ENCODE measurements at places on chromosomes 7 and 10.
A peak's percentile ranks its signal among the peaks of the same experiment; 100 is the strongest.

DNA sequence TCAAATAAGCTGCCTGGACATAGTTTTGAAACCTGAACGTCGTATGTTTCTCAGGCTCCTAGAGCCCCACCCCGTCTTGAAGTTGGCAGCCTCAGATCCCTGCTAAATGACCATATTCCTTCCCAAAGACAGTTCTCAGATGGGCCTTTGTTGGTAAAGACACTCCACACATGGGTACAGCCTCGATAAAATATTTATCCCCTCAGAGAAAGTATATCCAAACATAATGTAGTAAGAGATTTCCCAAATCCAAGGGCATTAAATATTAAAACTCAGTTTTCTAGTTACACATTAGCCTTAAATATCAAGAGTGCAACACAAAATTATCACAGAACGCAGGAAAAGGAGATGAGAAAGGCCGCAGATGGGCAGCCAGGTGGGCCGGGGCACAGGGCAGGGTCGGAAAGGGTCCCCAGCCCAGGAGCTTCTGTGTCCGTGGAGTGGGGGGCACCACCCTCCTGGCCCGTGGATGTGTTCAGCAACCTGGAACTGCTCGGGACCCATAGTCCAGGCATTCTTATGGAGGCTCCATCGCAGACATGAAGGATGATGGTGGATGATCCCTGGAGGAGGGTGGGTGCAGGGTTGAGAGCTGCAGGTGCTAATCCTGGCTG is 1.5 kb upstream of the CFAP46 start:
- H3K4me3 ChIP-seq = no peak overlapping the region
- H3K27me3 ChIP-seq = no peaks in the 10 kb centered on the region
- H3K36me3 ChIP-seq = no peaks in the 10 kb centered on the region
- no peak for DNase-seq
- H3K4me1 ChIP-seq = no peaks in the 10 kb centered on the region

DNA sequence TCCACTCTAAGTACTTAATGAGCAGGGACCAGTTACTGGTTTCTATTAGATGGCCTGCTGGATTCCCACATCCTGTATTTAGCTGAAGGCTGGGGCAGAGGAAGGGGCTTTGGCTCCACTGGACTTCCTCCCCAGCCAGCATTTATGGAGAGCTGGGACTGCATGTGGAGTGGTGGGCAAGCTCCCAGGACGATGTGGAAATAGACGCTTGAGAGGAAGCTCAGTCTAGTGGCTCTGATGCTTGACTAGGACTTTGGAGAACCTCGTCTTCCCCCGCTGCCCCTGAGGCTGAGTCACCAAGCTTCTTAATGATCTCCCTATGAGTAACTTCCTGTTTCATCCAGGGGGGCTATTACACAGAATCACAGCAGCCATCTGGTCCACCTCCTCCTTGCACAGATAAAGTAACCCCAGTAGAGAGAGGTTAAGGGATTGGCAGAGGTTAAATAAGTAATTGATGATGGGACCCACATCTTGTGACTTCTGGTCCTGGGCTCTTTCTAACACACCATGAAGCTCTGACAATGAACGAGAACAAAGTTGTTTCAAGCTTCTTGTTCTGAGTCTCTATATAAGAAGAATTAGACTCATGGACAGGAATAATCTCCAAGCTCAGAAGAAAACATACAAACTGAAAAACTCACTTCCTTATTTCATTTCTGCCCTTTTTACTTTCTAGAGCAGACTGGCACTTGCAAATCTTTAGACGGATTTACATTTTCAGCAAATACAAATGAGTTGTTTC is 126.2 kb downstream of the PRPF18 start:
- no peak overlapping the region for H3K27ac ChIP-seq
- H3K36me3 ChIP-seq = no peaks in the 10 kb centered on the region
- no peak overlapping the region for H3K4me3 ChIP-seq
- no peak for DNase-seq

DNA sequence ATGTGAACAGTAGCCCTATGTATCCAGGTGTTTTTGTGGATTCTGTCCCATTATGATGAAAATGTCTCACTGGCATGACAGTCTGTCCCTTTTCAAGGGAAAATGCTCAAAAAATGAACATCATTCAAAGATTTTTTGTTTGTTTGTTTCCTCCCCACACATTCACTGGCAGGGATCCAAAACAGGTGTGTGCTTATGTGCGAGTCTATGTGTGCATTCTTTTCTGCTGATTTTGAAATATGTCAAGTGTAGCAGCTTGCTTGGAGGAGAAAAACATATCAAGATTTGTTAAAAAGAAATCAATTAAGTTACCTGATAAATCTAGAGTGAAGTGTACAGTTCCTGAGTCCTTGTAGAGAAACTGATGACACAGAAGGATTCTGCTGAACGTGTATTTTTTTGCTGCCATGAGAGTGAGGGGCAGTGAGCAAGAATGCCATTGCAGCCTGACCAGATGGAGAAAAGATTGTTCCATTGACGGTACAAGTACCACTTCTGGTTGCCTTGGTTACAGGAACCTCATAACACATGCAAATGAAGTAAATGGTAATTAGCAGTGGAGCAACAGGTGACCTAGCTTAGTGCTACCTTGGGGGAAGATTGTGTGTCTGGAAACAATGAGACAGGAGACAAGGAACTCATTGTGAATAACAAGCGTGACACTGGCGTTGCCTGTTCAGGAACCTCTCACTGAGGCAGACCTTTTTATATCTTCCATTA is 277.4 kb upstream of the PHYHIPL start:
- no peaks in the 10 kb centered on the region for H3K27me3 ChIP-seq
- no peaks in the 10 kb centered on the region for H3K4me1 ChIP-seq
- H3K36me3 ChIP-seq = no peaks in the 10 kb centered on the region
- H3K4me3 ChIP-seq = no peak overlapping the region
- DNase-seq = no peak

GRCh38 chr10:132945894-132946255 is 3.5 kb upstream of the CFAP46 start:
- DNase-seq = no peak
- no peaks in the 10 kb centered on the region for H3K27me3 ChIP-seq
- no peak overlapping the region for H3K27ac ChIP-seq
- no peaks in the 10 kb centered on the region for H3K36me3 ChIP-seq
- no peak overlapping the region for H3K4me3 ChIP-seq

DNA sequence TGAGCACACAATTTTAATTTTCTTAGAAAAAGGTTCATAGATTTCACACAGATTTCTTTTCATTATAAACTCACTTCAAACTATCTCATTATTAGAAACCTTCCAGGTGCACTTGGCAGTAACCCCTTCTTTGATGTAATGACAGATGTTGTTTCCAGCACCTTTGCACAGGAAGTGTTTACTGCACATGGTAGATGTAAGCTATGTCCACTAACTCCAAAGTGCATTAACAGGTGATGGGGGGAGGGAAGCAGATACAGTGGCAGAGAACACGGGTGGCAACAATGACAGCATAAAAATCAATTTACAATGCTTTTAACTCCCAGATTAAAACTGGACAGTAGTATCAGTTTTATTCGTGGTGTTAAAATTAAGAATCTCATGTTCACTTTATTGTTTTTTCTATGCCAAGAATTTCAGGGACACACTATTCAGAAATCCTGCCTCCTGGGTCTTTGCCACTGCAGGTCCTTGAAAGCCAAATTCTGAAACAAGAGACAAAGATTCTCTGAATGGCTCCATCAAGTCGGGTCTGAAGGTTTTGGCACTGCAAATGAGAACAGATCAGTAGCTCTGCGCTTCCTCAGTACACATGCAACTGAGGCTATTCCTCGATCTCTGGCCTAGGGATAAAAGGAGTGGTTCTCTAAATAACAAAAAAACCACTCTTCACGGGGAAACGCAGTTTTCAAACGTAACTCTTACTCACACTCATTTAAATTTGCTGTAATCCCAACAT is 187.7 kb downstream of the JAZF1 start:
- DNase-seq = no peak
- H3K36me3 ChIP-seq = no peaks in the 10 kb centered on the region
- H3K27ac ChIP-seq = no peak overlapping the region
- H3K4me3 ChIP-seq = no peak overlapping the region
- no peaks in the 10 kb centered on the region for H3K27me3 ChIP-seq

- H3K36me3 ChIP-seq = no peaks in the 10 kb centered on the region
- H3K27ac ChIP-seq = no peak overlapping the region
- DNase-seq = no peak
- H3K4me3 ChIP-seq = no peak overlapping the region
- H3K4me1 ChIP-seq = peaks cover 9% of the 10 kb centered on the region
- no peaks in the 10 kb centered on the region for H3K27me3 ChIP-seq
These were observed 36.7 kb upstream of the ABLIM1 start for GRCh38 chr10:114694752-114695151.

DNA sequence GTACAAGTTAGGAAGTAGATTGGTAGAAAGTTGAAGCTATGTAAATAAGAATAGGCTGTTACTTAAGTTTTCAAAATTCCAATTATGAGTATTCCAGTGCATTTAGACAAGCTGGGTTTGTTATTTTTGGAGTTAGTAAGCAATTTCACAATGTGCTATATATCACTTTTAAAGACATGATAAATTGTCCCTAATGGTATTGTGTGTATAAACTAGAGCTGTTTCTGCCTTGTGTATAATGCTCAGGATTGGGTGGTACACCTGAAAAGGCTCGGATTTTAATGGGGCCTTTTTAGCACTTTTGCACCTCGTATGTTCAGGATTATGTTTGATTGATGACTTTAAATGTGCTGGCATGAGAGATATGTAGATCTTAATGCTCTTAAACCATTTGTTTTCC is 175.8 kb downstream of the VTI1A start:
- DNase-seq = no peak
- H3K36me3 ChIP-seq = no peaks in the 10 kb centered on the region
- H3K27ac ChIP-seq = no peak overlapping the region
- H3K27me3 ChIP-seq = no peaks in the 10 kb centered on the region

GRCh38 chr7:8228766-8229674 is 32.9 kb downstream of the ICA1 start:
- no peaks in the 10 kb centered on the region for H3K27me3 ChIP-seq
- H3K36me3 ChIP-seq = no peaks in the 10 kb centered on the region
- DNase-seq = no peak
- peaks cover 5% of the 10 kb centered on the region for H3K4me1 ChIP-seq

- no peak overlapping the region for H3K4me3 ChIP-seq
- no peak for DNase-seq
- H3K27ac ChIP-seq = no peak overlapping the region
- no peaks in the 10 kb centered on the region for H3K27me3 ChIP-seq
These were observed 36.6 kb downstream of the ATRNL1 start for GRCh38 chr10:115129752-115130151.

- H3K4me1 ChIP-seq = no peaks in the 10 kb centered on the region
- H3K4me3 ChIP-seq = no peak overlapping the region
- no peaks in the 10 kb centered on the region for H3K36me3 ChIP-seq
- no peak for DNase-seq
- H3K27me3 ChIP-seq = no peaks in the 10 kb centered on the region
These were observed 33.2 kb downstream of the MAD1L1 start for GRCh38 chr7:2199528-2199927.

DNA sequence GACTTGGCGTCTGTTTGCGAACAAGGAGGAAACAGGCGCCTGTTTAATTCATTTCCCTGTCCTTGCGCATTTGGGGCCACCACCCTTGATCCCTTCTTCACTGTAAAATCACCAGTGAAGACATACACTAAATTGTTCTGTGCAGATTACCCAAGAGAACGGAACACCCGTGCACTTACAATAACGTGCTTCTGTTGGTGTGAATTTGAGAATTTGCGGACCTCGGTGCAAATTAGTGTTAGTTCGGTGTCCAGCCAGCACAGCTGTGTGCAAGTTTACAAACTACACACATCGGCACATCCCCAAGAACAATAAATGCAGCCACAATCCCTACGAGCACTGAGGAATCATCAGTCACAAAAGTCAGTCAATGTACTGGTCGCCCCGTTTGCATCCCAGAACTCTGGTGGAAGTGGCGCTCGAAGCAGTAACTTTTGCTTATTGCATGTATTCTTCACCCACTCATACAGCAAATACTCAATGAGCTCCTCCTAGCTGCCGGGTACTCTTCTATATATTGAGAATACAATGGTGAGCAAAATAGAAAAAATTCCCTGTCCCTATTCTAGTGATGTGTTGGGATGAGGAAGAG is 786 bp upstream of the CNOT4 start:
- peak overlapping the region; percentile 78 for H3K4me3 ChIP-seq
- peaks cover 15% of the 10 kb centered on the region for H3K4me1 ChIP-seq
- H3K27ac ChIP-seq = peak overlapping the region; percentile 97
- no peaks in the 10 kb centered on the region for H3K27me3 ChIP-seq

DNA sequence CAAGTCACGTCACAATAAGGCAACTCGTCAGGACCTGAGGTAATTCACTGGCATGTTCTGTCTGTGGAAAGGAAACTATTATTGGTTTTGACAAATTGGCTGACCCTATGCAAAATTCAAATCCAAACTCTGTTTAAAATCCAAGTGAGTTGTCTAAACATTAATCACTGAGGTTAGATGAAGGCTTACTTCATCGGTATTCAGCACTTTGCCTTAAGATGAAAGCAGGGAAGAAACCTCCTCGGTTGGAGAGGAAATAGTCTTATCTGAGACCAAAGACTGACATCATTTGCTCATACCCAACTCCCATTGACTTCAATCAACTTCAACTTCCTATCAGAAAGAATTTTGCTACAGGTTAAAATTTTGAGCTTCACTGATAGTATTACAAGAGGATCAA is 355.1 kb upstream of the MBL2 start:
- no peaks in the 10 kb centered on the region for H3K27me3 ChIP-seq
- no peak overlapping the region for H3K4me3 ChIP-seq
- no peak overlapping the region for H3K27ac ChIP-seq
- H3K36me3 ChIP-seq = no peaks in the 10 kb centered on the region

- H3K27ac ChIP-seq = no peak overlapping the region
- no peaks in the 10 kb centered on the region for H3K27me3 ChIP-seq
- no peaks in the 10 kb centered on the region for H3K4me1 ChIP-seq
These were observed 1020.6 kb downstream of the XPNPEP1 start for GRCh38 chr10:108902619-108903285.

- no peaks in the 10 kb centered on the region for H3K4me1 ChIP-seq
- no peak for DNase-seq
- H3K4me3 ChIP-seq = no peak overlapping the region
- H3K27me3 ChIP-seq = no peaks in the 10 kb centered on the region
These were observed 26.3 kb downstream of the CRCP start for GRCh38 chr7:66140924-66141323.

- no peak overlapping the region for H3K27ac ChIP-seq
- no peaks in the 10 kb centered on the region for H3K36me3 ChIP-seq
- DNase-seq = no peak
- no peak overlapping the region for H3K4me3 ChIP-seq
These were observed 66.6 kb downstream of the AGMO start for GRCh38 chr7:15495170-15495569.
